Activated T-helper 17 cell treated with anti-CD3 and anti-CD28 coated beads, Interleukin-2, amount 50 U/mL, for 72 hours (primary cell): ENCODE measurements at places on chromosomes 3 and 15.
A peak's percentile ranks its signal among the peaks of the same experiment; 100 is the strongest.

DNA sequence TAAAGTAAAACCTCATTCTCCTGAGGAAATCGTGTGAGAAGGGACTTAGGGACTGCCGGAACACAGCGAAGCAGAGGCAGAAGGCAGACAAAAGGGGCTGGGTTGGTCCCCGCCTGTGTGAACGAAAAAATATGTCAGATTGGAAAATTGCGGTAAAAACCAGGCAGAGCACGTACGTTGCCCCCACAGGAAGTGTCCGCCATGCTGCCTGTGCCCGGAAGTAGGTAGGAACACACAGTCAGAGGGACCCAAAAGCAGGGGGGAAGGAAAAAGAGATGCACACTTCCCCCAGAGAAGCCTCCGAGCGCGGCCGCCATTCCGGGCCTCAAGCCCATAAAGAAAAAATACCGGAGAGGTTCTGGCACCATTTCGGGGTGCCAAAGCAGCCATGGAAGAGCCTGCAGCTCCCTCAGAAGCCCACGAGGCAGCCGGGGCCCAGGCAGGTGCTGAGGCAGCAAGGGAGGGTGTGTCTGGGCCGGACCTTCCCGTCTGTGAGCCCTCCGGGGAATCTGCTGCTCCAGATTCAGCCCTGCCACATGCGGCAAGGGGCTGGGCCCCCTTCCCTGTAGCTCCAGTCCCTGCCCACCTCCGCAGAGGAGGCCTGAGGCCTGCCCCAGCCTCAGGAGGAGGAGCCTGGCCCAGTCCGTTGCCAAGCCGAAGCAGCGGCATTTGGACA lies at the start of gene MKRN3:
MKRN3 (plus strand) TSS at position 280 of the 676 bp plus-strand sequence; CDS start at position 389, 109 bp downstream.
- ATAC-seq = no peak

- peak; percentile 86 for ATAC-seq
Measured at GRCh38 chr3:196274585-196274984, 12.9 kb downstream of the PCYT1A start.

- no peak for ATAC-seq
Measured at GRCh38 chr3:175307642-175308041, 448.5 kb downstream of the NAALADL2 start.

GRCh38 chr3:69160525-69160924 lies 38.1 kb upstream of the LMOD3 start:
- ATAC-seq = peak; percentile 79

- ATAC-seq = no peak
Measured at GRCh38 chr15:82159922-82160321, 102.6 kb downstream of the EFL1 start.

DNA sequence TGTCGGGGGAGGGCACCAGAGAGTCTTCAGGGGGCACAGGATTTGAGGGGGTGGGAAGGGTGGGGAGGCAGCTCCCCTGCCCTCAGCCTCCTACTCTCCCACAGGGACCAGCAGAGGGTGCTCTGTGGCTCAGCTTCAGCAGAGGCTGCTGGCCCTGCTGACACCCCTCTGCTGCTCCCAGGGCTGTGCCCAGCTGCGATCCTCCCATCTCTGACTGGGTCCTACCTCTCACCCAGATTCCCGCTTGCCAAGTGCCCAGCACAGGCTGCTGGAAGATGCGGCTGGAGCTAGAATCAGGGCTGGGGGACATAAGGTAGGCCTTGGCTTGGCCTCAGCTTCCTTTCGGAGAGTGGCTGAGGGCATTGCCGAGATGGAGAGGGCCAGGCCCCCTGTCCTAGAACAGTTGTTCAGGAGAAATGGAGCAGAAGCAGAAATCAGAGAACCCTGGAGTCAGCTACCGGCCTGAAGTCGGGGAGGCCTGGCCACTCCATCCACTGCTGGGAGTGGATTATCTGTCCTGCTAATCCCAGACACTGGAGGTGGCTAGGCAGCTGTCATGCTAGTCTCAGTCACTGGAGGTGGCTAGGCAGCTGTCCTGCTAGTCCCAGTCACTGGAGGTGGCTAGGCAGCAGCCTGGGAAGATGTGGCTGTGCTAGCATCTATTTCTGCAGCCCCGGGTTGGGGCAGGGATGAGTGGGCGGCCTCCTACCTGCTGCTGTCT lies 3.9 kb downstream of the GRM2 start:
- ATAC-seq = no peak

GRCh38 chr3:38112378-38112761 lies 24.6 kb downstream of the ACAA1 start:
- no peak for ATAC-seq

- no peak for ATAC-seq
Measured at GRCh38 chr15:40365624-40366456, 7.8 kb downstream of the DISP2 start.

- ATAC-seq = peak; percentile 91
Measured at GRCh38 chr15:73972984-73973682, 19.0 kb downstream of the STOML1 start.

DNA sequence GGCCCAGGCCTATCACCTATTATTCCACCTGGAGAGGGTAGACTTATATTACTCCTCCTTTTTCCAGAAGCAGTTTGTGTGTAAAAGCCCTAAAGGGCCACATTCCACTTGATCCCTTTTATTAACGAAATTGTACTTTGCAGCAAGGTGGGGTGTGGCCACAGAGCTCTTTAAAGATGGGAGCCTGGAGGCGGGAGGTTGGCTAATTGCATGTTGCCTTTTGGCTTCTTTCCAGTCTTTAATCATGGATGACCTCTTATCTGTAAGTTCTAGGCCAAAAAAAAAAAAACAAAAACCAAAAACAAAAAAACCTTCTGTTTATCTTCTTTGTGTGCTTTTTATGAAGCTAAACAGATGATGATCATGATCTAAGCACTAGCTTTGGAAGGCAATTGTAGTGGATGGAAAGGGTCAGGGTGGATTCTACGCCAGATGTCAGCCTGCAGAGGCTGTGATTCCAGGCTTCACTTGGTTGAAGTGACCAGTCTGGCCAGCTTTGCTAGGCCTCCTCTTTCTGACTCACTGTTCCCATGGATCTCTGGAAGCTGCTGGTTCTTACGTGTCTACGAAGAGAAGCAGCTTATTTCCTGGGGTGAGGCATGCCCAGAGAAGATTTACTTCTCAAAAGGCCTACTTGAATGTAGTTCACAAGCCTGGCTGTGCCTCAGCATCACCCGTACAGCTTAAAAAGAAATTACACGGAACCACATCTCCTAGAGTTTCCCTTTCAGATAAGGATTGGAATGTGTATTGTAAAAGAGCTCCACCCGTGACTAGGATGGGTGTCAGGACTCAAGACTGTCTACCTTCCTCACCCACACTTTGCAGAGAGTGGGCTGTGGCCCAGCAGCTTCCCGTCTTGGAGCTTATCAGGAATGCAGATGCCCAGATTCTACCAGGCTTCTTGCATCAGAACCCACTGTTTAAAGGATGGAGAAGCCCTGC lies 330.9 kb upstream of the C2CD4B start:
- no peak for ATAC-seq

DNA sequence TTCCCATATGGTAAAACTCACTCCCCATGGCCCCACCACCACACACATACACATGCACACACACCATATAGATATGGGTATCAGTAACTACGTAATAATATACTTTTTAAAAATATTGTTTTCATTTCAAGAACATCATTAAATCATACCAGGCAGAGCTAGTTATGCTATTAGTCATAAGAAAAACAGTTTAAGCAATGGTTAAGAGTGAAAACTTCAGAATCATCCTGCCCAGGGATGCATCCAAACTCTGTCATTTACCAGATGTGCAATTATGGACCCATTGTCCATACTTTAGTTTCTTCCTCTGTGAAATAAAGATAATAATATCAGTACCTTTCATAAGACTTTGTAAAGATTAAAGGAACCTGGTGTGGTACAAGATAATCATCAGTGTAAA lies 608.3 kb downstream of the RBMS3 start:
- ATAC-seq = no peak
